NCI-H460 (cell line): ENCODE measurements at places on chromosomes 4 and X. TPM values are rescaled to one million over a fixed set of nuclear protein-coding genes. Genes with fewer than 3 reads are reported as not detected.

CACNA1F gene
- total RNA-seq, result 0.05 TPM in 1 of 2 replicates, not detected in the other

LRP2BP gene
- total RNA-seq, result 0.27 and 0.38 TPM in 2 replicates

ATP2B3 gene
- not detected in 2 replicates for total RNA-seq

POU4F2 gene
- total RNA-seq, result not detected in 2 replicates

NOX1 gene
- 0.78 and 1.4 TPM in 2 replicates for total RNA-seq

LUZP4 gene
- not detected in 2 replicates for total RNA-seq

CLCN4 gene
- 3.4 and 4.1 TPM in 2 replicates for total RNA-seq

PPARGC1A gene
- 1.5 and 2.0 TPM in 2 replicates for total RNA-seq

ZMAT1 gene
- 2.0 and 2.3 TPM in 2 replicates for total RNA-seq
